ENCODE measurements at places on chromosomes 4 and X. TPM values are rescaled to one million over a fixed set of nuclear protein-coding genes. Genes with fewer than 3 reads are reported as not detected.

DNA sequence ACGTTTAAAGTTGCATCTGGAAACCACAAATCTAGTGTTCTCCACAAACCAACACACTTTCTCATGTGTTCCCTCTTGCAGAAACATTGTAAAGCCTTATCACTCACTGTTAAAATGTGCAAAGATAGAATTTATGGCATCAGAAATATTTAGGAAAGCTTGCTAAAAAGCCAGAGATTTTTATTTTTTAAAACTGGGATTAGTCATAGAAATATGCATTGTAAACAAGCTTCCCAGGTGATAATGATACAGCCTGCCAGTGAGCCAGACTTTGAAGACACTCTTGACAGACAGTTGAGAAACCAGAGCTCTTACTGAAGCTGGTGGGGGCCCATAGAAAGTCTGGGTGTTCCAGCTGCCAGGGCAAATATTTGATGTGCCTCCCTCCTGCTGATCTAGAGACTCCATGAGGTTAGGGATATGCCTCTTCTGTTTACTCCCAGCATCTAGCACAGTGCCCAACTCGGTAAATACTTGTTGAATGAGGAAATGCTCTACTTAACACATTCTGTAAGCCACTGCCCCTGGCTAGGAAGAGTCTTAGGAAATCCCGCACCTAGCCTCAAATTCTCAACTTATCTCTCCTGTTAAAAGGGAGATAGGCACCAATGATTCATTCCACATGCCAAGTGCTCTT, 179.0 kb upstream of the RASGEF1B start:
- peak; percentile 62 for DNase-seq

DNA sequence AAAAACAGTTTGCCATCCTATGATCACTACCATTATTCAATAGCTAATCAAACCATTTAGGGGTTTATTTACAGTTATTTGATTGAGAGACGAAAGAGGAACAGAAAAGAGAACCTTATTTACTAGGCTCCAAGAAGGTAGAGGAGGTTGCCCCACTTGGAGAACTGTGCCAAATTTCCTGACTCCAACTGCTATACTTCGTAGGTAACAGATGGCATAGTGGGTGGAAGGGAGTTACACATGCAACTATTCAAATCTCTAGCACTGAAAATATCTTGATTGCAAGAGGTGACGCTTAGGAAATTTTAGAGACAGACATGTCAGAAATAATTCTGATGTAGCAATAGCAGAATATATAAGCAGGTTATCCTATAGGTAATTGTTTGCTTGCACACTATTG, 38.0 kb upstream of the TMPRSS11F start:
- no peak for DNase-seq

DNA sequence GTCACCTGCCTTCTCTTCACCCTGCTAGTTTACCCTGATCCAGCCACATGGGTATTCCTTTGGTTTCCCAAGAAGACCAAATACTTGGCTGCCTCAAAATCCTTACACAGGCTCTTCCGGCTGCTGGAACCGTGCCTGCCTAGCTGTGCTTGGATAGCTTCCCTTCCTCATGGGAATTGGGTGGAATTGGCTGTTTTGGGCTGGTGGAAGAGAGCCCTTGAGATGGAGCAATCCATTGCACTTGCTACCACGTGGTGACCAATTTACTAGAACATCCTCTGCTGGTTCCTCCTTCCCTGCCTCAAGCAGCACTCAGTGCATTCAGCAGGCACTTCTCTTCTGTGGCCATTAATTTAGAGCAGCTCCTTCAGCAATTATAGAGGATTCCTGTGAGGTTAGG, 119.3 kb upstream of the AP1S2 start:
- DNase-seq, result no peak

GRCh38 chr4:100288161-100288560, 97.9 kb upstream of the DDIT4L start:
- no peak for DNase-seq

DNA sequence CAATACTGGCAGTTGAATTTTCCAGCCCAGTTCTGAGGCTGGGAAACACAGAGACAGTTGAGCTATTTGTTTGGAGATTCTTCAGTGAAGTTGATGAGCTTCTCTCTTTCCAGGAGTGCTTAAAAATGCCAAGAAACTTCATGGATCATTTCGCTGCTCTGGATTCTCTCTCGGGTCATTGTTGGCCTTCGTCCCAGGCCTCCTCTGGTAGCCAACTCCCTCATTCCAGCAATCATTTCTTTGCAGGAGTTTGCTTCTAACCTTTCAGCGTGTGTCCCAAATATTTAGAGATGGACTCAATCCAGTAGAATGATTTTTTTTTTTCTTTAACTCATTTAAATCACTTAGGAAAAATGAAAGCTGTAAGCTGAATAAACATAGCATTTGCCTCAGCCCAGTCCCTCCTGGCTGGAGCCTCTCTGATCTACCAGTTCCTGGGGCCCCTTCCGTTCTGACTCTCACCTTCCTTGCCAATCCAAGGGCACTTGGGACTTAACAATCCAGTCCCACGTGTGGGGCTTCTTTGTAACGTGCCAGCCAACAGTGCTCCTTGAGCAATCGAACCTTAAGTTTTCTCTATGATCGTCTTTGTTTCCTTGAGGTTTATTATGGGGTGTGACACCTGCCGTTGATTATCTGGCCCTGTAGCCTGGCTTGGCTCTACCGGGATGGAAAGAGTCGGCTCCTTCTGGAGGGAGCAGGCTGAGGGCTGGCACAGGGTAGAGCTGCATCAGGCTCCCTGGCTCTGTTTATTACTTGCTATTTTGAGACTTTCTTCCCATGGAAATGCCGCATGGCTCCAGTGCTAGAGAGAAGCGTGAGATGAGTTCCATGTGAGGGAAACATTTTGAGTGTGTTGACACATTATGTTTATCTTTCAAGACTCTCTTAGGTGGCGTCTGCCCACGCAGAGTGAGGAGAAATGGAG, 80.4 kb upstream of the GPC4 start:
- peak; percentile 9 for DNase-seq

GRCh38 chr4:175407926-175408325, 404.1 kb downstream of the GPM6A start:
- DNase-seq, result no peak

DNA sequence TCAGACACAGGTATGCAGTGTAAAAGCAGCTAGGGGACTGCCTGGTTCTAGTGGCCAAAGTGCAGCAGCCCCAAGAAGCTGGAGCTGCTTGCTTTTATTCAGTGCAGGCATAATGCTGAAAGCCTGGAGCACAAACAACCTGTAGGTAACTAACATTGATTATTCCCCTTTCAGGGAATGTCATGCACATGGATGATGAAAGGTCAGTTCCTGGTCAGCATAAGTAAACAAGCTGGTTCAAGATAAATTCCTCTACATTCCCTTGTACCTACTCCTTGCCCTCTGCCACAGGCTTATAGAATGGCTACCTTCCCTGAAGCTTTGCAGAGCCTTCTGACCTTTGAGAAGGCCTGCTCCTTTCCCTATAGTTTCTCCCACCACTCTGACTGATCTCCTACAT, 1318.5 kb upstream of the ADGRL3 start:
- no peak for DNase-seq

Gene CLIC2
- 6.0 TPM for polyA plus RNA-seq

Gene RPA4
- 0.10 TPM for polyA plus RNA-seq

Gene SPP1
- 65.6 TPM for polyA plus RNA-seq
